ENCODE measurements at places on chromosomes 5 and 9.

- DNase-seq = no peak
Measured at GRCh38 chr5:14560091-14560595, 21.4 kb upstream of the OTULINL start.

DNA sequence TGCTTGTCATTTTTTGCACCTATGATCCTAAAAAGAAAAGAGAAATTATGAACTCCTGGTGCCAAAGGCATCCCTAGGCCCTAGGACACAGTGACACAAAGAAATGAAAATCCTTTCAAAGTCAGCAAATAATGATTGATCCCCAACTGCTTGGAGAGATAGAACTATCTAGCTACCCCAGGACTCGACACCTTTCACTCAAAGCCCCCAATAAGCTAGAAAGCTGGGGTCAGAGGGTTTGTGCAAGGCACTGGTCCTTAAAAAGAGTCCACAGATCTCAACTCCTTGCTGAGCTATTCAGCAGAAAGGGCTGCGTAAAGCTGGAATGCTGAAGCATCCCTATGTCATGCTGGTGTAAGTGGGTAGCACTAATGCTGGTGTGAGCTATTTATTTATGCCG is 31.8 kb upstream of the MAP1B start:
- no peak for DNase-seq

- DNase-seq = no peak
Measured at GRCh38 chr9:106722051-106722753, 140.8 kb upstream of the ZNF462 start.

- DNase-seq = no peak
Measured at GRCh38 chr5:141810702-141811101, 67.5 kb downstream of the PCDH1 start.

DNA sequence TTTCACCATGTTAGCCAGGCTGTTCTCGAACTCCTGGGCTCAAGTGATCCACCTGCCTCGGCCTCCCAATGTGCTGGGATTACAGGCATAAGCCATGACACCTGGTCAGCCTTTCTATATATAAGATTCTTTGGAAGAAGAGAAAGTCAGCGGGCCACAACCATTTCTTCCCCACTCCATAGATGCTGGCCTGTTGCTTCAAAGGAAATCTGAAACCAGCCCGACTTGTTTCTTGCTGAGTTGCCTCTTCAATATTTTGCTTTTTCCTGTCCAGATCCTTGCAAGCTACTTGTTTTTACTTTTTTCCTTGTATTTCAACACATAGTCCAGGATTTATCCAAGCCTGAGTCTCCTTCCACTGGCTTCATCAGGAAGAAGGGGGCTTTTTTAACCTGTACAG is 219.5 kb downstream of the CDK5RAP2 start:
- DNase-seq = no peak

GRCh38 chr5:113067635-113068344 is 91.2 kb downstream of the DCP2 start:
- peak; percentile 66 for DNase-seq

- no peak for DNase-seq
Measured at GRCh38 chr9:98913705-98914104, 30.0 kb upstream of the COL15A1 start.

GRCh38 chr5:31585166-31585894 is 53.2 kb downstream of the C5orf22 start:
- DNase-seq = no peak

DNA sequence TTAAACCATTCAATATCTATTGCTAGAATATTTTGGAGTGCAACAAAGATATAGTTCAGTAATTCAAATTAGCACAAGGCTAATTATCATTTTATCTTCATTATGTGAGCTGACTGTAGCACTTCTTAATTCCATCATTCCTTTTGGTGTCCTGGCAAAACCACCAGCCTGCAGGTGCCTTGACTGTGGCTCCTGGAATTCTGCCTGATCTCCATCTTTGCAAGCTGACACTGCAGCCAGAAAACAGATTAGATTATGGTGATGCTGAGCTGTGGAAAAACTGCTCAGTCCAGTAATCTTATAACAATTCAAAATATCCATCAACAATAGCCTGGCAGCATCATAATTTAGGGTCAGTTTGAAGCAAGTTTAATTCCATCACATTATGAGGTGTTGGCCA is 919.5 kb downstream of the DTWD2 start:
- DNase-seq = no peak
